Fibroblast of upper back skin (primary cell): ENCODE measurements at places on chromosomes 2 and 18.

- peak; percentile 64 for DNase-seq
Measured at GRCh38 chr2:120596990-120597594, 138.6 kb upstream of the GLI2 start.

DNA sequence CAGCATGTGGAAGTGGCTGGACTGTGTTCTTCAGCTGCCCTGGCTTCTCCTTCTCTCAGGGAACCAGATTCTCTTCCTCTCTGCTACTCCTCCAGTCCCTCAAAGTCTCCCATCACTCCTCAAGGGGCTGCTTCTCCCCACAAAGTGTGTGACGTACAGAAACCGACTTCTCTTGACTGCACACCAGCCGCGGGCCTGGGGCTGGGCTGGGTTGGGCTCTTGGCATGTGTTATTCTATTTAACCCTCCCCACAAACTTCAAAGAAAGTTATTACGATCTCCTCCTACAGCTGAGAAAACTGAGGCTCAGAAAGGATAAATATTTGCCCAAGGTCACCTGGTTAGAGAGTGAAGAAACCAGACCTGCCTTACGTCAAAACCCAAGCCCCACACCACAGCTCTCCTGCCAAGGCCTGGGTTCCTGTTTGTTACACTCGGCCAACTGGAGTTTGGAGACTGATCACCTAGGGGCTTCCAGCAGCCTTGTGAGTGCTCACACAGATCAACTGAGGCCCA is 269.0 kb downstream of the TFCP2L1 start:
- DNase-seq = no peak

- DNase-seq = peak; percentile 92
Measured at GRCh38 chr2:232260075-232260474, 118.5 kb upstream of the ALPP start.

DNA sequence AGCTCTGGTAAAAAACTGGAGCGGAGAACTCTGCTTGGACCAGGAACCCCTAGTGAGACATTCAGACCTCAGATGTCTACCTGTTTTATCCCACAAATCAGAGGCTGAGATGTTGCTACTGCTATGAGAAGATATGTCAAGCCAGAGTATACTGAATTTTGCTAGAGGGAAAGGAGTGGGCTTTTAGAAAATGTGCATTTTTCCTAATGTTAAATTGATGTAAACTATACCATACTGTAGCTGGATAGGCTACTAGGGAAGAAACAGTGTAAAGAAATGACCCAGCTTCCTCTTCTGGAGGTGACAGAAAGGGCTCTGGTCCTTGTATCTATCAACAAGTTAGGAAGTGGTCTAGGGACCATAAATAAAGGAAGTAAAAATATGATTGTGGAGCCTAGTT is 65.0 kb downstream of the SLC39A10 start:
- DNase-seq = no peak

- no peak for DNase-seq
Measured at GRCh38 chr18:32095192-32095899, 3.7 kb downstream of the RNF138 start.

DNA sequence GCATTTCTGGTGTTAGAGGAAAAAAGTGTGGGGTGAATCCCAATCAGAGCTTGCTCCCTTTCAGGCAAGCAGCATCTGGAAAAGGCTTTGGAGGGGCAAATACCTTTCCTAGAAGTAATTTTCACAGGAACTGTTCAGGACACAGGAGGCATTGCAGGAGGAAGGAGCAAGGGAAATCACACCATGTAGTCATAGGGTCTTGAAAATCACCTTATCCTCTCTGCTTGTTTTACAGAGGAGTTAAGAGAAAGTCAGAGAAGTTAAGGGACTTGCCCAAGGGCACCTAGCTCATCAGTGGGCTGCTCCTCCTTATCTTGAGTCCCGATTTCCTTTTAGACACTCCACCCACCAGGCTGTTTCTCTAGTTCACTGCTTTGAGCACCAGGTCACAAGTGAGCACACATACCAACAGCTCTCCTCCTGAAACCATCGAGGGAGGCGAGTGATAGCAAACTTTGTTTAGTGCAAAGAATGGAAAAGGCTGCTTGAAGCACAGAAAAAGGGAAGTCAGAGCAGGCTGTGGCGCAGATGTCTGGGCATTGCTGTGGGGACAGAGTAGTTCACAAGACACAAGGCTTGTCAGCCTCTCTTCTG is 89.2 kb upstream of the CXCR4 start:
- DNase-seq = no peak

GRCh38 chr2:98445177-98445682 is 572 bp downstream of the INPP4A start:
- no peak for DNase-seq

- DNase-seq = peak; percentile 85
Measured at GRCh38 chr2:42905341-42906110, 113.1 kb upstream of the HAAO start.

DNA sequence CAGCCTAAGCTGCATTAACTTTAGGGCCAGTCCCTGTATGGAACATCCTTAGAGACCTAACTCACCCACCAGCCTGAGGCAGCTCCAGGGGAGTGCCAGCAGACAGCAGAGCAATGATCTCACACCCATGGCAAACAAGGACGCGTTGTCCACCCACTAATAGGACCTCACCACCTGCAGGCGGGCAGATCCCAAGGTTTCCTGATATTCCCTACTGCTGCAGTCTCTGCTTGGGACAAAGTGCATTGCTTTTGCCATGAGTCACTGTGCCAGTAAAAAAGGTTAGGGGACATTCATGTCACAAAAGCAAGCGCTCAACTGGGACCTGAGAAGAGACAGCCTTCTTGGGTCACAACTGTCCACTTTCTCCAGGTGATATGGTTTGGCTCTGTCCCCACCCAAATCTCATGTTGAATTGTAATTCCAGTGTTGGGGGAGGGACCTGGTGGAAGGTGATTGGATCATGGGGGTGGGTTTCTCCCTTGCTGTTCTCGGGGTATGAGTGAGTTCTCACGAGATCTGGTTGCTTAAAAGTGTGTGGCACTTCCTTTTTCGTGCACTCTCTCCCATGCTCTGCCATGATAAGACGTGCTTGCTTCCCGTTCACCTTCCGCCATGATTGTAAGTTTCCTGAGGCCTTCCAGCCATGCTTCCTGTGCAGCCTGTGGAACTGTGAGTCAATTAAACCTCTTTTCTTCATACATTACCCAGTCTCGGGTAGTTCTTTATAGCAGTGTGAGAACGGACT is 160.2 kb downstream of the MIB1 start:
- DNase-seq = no peak

DNA sequence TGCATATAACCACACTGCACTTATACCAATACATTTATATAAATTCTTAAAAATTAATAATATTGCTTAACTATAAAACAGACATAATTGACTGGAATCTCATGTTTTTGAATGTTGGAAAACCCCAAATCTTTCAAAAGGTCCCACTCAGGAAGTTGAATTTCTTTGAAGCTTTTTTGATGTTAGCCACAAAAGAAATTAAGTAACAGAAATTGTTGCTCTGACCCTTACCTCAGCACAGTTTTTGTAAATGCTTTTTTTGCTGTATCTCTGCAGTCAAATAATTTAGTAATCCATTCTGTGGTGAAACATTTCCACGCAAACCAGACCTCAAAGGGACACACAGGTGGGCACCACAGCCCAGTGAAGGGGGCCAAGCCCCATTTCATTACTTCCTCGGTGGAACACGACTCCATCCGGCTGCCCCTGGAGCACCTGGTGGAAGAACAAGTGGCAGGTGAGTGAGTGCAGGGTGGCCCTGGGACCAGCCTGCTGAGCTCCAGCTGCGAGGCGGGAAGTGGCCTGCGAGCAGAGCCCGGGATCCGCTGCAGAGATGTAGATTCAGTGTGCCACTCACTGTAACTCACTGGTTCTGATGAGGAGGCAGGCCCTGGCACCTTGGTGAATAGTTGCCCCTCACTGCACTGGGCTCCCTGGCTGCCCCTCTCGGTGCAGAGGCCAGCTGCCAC is 8.4 kb downstream of the SCLY start:
- no peak for DNase-seq

- DNase-seq = no peak
Measured at GRCh38 chr2:95310216-95310615, 13.1 kb downstream of the KCNIP3 start.

DNA sequence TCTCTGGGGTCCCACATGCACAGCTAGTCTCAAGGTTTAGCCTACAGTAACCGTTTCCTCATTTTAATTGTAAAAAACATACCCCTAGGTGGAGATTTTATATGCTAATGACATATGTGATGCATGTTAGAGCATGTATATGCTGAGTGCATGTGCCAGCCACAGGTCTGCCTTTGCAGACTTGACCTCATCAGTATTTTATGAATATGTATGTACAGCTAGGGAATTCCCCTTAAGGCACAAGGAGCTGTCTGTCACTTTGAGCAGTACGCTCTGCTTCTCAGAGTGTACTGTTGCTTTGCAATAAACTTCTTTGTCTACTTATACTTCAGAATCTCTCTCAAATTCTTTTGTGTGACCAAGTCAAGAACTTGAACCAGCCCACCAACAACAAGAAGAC is 131.2 kb upstream of the ERBB4 start:
- no peak for DNase-seq

- DNase-seq = peak; percentile 31
Measured at GRCh38 chr2:159661286-159661685, 44.9 kb upstream of the BAZ2B start.

GRCh38 chr2:237693291-237693994 is 66.1 kb downstream of the LRRFIP1 start:
- peak; percentile 59 for DNase-seq

DNA sequence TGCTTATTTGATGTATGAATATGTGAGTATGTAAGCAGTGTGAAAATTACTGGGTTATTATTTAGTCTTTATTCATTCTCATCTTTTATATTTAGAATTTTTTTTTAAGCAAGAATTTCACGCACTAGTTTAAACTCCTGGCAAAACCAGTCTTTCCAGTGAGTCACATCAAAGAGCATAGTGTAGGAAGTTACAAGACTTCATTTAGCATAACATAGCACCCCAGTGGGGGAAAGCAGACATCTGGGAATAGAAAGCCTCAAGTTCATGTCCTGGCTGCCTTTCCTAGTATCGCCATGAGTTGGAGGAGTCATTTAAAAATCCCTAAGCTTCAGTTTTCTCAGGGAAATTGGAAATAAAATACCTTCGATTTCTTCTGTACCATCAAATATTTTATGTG is 408.3 kb downstream of the NUP35 start:
- peak; percentile 4 for DNase-seq

DNA sequence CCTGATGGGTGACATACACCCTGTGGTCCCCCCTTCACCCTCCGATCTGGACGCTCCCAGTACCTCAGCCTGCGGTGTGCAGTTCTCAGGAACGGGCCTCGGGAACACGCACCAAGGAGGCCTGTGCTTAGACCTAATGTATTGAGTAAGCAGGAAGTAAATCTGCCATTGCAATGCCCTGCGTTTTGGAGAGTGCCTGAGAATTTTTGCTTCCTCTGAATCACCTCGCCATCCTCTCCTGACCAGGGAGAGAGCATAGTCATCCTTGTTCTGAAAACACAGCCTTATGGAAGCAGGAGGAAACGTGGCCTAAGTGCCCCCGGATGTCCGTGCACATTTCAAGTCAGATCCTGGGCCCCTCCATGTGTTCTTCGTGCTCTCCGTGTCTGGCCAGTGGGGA is 272.2 kb downstream of the NDUFA10 start:
- no peak for DNase-seq

DNA sequence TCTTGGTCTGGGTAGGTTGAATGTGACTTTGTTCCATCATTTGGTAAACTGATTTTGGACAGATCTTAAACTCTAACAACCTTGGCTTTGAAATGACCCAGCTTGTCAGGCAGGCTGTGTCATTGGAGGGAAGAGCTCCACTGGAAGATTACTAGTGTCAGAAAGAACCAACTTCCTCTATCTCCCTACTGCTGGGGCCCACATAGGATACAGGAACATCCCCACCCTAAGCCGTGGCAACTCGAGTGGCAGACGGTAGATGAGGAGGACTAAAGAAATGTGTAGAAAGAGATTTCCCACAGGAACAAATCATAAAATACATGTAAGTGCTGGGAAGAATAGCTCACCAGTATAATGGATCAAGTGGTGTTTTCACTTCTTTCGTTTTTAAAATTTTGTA is 4.3 kb upstream of the G6PC2 start:
- no peak for DNase-seq

GRCh38 chr18:49494660-49495059 is 7.6 kb upstream of the C18orf32 start:
- DNase-seq = peak; percentile 56

DNA sequence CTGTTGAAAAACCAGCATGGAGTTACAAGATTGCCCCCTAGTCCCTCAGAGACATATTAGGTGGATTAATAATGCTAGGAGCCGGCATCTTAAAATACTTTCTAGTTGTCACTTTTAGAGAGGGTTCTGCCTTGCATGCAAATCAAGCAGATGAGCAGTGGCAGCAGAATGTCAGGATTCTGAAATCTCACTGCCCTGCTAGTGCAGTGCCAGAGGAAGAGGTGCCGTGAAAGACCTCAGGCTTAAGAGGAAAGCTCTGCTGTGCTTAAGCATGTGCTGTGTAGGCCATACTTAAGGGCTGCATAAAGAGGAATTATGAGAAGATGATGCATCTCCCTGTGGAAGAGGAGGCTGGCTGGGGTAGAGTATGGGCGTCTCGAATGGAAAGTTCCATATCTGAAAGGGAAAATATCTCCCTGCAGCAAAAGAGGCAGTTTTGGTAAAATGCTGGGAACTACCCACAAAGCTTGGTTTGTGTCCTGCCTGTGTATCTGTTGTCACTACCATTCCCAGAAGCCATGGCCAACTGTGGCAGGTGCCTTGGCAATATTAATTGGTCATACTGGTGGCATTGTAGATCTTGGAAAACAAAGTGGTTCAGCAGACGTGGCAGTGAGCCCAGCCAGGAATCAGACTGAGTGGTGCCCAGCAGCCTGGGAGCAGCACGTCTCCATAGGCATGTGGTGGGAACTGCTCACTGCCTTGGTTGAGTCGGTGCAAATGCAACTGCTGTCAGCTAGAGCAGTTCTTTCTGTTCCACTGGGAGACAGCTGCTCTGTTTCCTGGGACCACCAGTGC is 131.9 kb downstream of the EVA1A start:
- DNase-seq = no peak

GRCh38 chr18:63183378-63183777 is 136.2 kb downstream of the BCL2 start:
- no peak for DNase-seq

DNA sequence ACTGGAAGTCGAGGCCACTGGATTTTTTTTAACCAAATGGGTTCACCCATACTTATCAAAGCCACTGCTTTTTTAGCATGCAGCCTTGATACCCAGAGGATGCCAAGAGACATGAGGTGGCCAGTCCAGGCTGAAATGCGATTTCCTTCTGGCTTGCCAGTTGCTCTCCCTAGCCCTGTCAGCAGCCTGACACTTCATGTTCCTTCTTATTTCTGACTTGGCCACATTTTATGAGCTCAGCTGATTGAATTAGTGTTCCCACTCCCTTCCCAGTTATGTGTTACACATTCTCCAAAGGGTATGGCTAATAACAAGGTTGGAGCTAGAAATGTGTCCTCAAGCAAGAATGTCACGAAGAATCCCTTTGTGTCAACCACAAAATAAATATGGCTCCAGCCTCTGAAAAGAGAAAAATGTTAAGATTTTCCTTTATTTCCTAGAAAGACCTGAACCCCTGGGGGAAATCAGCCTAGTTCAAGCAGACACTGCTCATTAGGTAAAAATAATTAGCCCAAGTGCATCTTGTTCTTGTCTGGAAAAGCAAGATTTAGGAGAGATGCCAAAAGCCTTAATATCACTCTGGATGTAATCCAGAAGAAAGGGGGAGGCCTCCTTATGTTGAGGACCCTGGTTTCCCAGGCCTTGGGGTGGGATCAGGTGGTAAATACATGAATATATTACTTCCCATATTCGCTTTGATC is 121.7 kb upstream of the TACR1 start:
- DNase-seq = no peak
